ENCODE measurements at places on chromosomes 7 and 10.

DNA sequence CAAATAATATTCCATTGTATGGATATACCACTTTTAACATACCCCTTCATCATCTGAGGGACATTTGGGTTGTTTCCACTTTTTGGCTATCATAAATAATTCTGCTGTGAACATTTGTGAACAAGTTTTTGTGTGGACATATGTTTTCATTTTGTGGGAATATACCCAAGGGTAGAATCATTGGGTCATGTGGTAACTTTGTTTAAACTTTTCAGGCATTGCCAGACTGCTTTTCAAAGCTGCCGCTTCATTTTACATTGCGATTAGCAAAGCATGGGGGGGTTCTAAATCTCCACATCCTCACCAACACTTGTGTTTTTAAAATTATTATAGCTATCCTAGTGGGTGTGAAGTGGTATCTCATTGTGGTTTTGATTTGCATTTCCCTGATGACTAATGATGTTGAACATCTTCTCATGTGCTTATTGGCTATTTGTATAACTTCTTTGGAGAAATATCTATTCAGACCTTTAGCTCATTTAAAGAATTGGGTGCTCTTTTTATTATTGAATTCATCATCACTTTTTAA is 8.4 kb upstream of the HHEX start:
- DNase-seq, result no peak

- DNase-seq, result no peak
Observed at GRCh38 chr10:78931321-78932053, 137.3 kb upstream of the ZMIZ1 start.

DNA sequence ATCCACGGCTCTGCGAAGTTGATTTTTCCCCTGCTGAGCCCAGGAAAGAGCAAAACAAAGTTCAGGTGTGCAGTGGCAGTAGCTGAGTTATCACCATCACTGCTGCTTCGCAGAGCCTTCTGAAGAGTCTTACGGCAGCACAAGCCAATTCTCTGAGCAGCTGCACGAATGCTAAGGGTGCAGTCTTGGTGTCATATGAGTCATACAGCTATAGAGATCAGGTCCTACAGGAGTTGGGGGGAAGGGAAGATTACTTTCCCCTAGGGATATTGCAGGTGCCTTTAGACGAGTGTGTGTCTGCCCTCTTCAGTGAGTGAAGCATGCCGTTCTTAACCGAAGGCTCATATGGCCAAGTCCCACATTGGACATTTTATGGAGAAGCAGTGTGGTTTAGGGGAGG is 227.8 kb downstream of the CELF2 start:
- no peak for DNase-seq

DNA sequence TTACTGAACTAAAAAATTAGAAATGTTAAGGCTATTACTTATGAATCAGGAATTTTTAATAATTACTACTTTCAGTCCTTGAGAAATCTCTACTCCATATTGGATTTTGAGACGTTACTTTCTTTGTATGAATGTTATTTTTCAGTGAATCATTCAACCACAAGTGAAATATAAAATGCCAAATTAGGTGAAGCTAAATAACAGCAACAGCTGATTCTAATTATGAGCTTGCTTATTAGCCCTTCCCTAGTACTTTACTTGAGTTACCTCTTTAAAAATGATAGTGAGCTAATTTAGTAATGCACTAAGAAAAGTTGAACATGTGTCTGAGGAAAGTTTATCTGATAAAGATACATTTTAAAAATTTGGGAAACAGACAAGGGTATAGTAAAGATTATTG is 51.4 kb downstream of the PCGF5 start:
- no peak for DNase-seq

DNA sequence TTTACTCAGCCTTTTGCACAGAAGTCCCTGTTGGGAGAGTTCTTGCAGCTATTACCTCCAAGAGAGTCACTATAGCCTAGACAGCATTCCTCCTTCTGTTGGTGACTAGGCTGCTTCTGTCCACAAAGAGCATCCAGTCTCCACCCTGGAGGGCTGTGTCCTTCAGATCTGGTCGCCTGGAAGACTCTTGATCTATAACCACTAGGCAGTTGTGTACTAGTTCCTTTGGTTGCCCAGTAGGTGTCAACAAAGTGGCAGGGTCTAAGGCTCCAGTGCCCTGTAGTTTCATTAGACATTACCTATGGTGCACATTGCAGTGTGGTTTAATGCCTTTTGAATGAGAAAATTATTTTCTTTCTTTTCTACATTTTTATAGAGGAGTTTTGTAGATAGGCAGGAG is 11.3 kb upstream of the AKR1C2 start:
- DNase-seq, result no peak
